Activated CD4-positive, alpha-beta T cell treated with anti-CD3 and anti-CD28 coated beads, Interleukin-2, amount 50 U/mL, for 1 hour (primary cell): ENCODE measurements at places on chromosomes 6 and 20.
A peak's percentile ranks its signal among the peaks of the same experiment; 100 is the strongest.

- no peak for DNase-seq
Observed at GRCh38 chr6:13695252-13695651, 16.4 kb downstream of the RANBP9 start.

DNA sequence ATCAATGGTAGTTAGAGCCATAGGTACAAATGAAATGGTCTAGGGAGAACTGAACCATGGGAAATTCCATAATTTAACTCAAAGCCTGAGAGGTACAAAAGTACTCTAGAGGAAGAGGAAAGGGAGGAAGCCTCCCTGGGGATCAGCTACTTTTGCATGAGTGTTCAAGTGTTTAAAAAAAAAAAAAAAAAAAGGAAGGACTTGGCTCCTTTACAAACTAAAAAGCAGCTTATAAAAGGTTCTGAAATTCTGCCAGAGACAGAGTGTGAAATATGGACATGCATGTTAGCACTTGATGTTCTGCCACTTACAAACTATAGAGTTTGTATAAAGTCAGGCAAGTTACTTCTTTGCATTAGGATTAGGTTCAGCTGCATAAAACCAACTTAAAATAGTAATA is 290.0 kb downstream of the TBC1D7 start:
- DNase-seq: no peak

GRCh38 chr20:46347841-46348803 is 39.8 kb upstream of the CDH22 start:
- no peak for DNase-seq

DNA sequence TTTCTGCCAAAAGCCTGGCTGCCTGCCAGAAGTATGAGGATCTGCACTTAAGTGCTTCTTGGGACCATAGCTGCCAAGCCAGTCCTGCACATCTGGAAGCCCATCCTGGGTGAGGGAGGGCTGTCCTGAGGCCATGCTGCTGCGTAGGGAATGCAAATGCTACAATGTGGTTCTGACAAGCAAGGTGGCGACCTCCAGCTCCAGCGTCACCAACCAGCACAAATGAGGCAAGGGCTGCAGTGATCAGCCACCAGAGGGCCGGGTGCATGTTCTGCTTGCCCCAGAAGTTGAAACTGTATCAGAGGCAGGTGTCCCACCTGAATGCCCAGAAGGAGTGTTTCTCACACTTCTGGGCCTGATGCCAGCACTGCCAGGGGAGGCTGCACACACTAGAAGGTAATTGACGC is 99.1 kb upstream of the KCNQ5 start:
- DNase-seq: peak; percentile 12

GRCh38 chr6:33692078-33692759 is 19.3 kb downstream of the UQCC2 start:
- no peak for DNase-seq

GRCh38 chr6:797479-798077 is 104.6 kb upstream of the EXOC2 start:
- DNase-seq: peak; percentile 9

- DNase-seq: peak; percentile 69
Observed at GRCh38 chr6:125995972-125996580, 9.7 kb downstream of the TRMT11 start.

DNA sequence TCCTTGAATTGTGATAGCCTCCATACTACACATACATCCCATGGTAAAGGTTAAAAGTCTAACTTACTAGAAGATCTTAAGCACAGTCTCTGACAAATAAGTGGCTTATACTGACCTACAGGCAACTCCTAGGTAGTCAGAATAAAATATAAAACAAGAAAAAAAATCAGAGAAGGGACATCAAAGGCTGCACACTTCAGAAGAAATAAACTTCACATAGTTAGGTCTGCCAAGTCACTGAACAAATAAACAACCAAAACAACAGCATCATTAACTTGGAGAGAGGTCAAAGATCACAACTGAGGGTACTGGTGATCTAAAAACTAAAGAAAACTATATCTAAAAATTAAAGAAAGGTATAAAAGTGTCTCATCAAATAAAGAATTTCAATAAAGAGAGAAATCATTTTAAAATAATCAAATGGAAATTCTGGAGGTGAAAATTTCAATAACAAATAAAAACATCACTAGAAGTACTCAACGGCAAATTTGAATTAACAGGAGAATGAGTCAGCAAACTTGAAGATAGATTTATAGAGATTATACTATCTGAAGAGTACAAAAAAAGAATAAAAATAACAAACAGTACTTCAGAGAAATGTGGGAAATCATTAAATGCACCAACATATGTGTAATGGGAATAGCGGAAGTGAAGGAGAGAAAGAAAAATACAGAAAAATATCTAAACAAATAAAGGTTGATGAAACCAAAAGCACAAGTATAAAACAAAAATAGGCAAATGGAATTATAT is 88.0 kb upstream of the UST start:
- no peak for DNase-seq

GRCh38 chr6:11277275-11278206 is 45.1 kb upstream of the NEDD9 start:
- DNase-seq: no peak

DNA sequence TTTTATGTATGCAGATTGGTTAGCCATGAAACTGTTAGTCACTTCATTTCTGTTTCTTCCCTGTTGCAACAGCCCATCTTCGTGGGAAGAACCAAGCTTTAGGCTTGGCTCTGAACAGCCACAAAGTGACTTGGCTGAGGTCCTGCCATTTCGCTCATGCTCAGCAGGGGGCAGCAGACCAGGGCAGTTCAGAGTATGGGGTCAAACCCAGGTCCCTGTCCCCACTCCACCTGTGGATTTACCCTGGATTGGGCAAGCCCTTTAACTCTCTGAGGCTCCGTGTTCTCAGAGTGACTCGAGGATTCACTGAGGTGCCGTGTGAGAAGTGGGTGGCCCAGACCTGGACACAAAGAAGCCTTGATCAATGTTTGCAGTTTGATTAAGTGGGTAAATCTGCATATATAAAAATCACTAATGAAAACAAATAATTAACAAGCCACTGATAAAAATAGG is 19.8 kb upstream of the MAP1LC3A start:
- peak; percentile 57 for DNase-seq

DNA sequence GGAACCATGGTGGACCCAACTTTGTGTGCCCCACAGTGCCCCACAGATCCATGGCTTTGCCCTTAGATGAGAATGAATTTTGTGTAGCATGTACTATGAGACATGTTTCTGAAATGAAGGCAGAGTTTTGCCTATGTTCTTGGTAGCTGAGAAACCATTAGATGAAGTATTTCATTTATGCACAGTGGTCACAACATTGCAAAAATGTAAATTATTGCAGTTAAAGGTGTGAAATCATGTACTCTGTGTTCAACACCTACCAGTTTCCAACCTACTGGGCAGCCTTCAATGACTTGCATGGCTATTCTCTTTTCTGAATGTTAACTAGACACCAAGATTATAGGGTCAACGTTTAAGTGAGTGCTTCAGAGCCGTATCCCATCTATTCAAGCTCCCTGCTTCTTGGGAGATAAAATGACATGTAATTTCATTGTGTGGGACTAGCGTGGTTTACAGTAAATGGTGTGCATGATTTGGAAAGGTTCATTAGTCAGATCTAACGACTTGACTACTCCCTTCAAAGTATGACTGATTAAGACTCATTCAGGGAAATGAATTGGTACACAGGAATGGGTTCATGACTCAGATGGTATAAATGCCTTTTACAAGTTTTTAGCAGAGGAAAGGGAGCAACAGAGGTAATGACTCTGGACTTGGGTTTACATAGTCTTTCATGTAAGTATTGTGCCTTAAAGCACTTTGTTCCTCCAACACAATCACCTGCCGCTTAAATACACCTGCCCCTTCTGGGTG is 106.1 kb upstream of the AKIRIN2 start:
- no peak for DNase-seq

- DNase-seq: no peak
Observed at GRCh38 chr6:168050881-168051586, 28.0 kb downstream of the FRMD1 start.

DNA sequence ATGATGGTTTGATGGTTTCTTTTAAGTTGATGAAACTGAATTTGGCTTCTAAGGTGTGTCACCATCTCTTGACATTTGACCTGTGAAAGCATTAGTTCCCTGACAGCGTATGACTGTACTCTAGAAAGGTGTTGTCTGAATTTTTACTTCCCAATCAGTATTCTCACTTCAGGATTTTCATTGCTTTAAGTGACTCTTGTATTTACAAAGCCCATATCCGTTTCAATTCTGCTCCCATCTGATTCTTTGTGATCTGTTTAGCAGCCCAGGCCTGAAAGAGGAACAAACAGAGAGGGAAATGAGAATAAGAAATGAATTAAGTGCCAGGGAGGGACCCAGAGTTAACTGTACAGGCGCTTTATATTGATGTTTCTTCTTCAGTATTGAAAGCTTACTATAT is 73.7 kb downstream of the FARS2 start:
- DNase-seq: no peak

DNA sequence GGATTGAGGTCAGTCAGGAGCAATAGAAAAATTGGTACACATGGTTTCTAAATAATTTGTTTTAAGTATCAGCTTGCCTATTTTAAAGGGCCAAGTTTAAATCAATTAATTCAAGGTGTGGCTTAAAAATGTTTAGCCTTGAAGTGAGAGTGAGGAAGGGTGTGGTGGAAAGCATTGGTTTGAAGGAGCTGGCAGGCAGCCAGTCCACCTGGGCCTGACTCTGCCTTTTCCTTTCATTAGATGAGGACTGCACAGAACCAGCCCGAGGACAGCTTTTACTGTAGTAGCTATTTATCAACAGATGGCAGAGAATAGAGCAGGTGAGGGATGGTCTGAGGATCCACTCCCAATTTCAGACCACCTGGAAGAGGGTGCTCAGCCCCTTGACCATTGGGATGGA is 42.4 kb downstream of the DHX35 start:
- DNase-seq: peak; percentile 42

DNA sequence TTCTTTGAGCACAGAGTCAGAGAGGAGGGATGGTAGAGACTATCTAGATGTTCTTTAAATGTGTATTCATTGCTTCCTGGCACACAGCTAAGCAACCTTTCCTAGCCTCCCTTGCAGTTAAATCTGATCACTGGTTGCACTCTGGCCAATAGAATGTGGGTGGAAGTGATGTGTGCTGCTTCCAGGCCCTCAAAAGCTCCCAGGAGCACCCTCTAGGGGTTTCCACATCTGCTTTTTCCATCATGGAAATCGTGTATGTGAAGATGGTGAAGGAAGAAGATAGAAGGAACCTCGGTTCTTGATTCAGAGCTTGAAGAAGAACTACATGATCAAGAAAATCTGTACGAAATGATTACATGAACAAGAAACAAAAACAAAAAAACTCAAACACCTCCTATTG is 149.8 kb upstream of the JAG1 start:
- DNase-seq: no peak

DNA sequence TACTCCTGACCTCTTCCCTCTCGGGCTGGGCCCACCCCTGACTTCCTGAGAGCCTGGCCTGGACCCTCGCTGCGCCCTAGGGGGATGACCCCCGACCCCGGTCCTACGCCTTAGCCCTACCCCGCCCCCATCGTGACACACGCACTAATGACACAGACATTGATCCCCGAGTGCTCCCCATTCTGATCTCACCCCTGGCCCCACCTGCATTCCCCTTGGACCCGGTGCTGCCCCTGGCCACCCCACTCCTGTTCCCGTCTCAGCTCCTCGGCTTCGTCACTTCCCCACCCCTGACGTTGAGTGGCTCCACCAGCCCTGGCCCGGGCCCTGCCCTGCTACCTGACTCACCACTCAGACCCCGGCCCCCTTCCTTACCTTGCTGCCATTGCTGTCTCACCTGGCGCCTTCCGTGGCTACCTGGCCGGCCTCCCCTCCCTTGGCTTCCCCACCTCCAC is 12.1 kb downstream of the RBCK1 start:
- no peak for DNase-seq

GRCh38 chr6:162639951-162640350 is 87.6 kb downstream of the PRKN start:
- DNase-seq: no peak

DNA sequence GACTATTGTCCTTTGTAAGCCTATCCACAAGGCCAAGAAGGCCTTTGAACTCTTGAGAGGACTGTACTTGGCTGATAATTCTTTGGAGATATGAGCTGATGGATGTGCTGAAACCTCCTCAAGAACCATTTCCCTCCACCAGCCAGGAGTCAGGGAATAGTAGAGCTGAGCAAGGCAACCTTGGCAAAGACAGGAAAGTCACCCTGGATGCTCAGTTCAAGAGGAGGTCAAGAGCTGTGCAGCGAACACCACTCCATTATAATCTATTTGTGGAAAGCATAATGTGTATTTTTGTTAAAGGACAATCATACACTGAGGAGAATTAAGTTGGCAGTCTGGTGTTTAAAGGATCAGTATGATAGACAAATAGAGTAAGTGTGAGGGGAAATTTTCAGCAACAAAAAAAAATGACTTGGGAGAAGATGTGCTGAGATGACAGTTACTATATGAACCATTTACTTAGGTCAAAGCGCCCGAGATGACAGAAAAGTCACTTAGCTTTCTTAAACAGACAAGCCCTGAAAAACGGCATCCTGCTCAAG is 177.2 kb upstream of the COL21A1 start:
- DNase-seq: no peak

DNA sequence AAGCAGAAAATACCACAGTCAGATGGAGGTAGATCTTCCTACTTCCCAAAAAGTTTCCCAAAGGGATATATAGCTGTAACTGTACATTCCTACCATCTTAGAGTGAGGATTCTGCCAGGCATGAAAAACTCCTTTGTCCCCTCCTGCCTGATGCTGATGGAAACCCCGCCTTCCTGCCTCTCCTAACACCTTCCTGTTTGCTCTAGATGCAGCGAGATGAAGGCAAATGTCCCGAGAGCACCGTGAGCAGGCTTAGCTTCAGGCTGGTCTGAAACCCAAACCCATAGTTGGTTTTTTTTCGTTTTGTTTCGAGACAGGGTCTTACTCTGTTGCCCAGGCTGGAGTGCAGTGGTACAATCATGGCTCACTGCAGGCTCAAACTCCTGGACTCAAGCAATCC is 55.6 kb downstream of the MYB start:
- DNase-seq: no peak

DNA sequence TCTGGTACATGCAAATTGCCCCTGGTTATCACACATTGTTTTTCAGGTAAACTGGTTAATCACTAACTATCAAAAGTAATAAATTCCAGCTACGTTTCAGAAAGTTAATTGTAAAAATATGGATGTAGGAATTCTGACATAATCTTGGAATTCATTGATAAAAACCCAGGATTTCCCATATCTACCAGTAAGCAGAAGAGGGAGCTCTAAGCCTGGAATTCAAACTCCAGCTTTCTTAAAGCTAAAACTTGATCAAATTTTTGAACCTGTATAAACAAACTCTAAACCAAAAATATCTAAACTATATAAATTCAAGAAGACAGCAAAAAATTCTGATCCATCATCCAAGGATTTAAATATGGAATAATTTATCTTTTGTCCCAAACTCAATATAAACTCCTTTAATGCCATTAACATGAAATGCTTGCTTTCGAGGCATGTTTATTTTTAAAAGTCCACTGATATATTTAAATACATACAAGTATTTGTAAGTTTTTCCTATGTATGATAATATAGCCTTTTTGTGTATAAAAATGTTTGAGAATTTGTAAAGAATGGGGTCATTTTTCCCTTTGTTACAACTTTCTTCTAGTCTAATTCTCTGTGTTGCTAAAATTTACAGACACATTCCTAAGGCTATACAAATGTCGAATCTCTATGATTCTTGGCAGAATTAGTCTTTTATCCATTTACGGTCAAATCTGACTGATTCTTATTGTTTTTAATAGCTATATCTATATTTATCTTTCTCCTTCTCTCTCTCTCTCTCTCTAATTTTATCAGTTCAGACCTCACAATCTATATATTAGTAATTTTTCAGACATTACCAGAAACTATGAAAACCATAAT is 91.4 kb upstream of the RNF217 start:
- no peak for DNase-seq

- no peak for DNase-seq
Observed at GRCh38 chr20:24686156-24686555, 216.7 kb downstream of the SYNDIG1 start.

- DNase-seq: peak; percentile 10
Observed at GRCh38 chr20:10453241-10453640, 18.1 kb downstream of the SLX4IP start.
